BJ (cell line): ENCODE measurements at places on chromosomes 6 and 20.

GRCh38 chr20:49411221-49411925 lies 71.1 kb downstream of the KCNB1 start:
- DNase-seq = no peak

DNA sequence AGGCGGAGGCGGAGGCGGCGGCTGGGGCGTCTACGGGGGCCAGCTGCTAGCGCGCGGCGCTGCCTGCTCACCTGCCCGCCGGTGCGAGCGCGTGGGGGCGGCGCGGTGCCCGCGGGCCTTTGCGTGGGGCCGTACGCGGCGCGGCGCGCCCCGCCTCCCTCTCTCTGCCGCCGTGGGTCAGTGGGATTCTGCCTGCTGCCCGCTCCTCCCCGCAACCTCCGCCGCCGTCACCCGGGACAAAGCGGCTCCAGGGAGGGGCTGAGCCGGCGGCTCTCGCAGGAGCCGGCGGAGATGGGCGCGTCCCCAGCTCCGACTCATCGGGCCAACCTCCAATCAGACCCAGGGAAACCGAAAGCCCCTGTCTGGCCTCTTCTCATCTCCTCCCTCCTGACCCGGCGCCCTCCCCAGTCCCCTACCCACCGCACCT lies at the start of gene RCAN2:
TSS of gene RCAN2 (minus strand) at position 249 of the 427 bp plus-strand sequence.
- no peak for DNase-seq

DNA sequence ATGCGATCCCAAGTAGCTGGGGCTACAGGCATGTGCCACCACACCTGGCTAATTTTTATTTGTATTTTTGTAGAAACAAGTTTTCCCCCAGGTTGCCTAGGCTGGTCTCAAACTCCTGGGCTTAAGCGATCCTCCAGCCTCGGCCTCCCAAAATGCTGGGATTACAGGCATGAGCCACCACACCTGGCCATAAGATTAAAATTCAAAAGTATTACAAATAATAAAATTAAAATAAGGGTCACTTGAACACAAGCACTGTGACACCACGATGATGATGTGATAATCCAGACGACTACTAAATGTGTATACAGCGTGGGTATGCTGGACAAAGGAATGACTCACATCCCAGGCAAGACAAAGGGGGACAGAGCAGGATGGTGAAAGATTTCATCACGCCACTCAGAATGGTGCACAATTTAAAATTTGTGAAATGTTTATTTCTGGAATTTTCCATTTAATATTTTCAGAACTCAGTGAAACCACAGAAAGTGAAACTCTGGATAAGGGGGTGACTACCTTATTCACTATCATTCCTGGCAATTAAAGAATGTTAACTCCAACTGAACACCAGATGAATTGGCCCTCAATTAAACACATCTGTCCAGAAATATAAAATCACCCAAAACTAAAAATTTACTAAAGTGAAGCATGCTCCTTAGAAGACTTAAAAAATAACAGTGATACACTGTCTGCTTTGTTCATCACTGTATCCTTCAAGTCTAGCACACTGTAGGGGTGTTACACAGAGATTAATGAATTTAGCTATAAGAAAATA lies 13.1 kb downstream of the B4GALT5 start:
- DNase-seq = no peak

- no peak for DNase-seq
Measured at GRCh38 chr20:23305098-23305497, 45.5 kb upstream of the NXT1 start.

DNA sequence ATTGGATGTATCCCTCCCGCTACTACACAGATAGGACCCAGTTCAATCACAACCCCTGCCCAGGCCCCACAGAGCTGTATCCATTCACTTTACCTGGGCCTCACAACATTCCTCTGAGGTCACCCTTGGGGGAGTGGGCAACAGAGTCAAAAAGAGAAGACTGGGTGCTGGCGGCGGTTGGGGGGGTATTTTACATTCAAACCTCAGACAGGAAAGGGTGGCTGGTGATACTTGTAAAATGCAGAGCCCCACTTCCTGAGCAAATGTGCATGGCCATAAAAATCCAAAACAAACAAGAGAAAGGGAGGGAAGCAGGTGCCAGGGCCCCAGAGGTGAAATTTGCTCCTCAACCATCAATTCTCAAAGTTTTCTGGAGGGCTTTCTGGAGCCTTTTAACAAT lies 3.5 kb downstream of the LRFN2 start:
- DNase-seq = no peak

DNA sequence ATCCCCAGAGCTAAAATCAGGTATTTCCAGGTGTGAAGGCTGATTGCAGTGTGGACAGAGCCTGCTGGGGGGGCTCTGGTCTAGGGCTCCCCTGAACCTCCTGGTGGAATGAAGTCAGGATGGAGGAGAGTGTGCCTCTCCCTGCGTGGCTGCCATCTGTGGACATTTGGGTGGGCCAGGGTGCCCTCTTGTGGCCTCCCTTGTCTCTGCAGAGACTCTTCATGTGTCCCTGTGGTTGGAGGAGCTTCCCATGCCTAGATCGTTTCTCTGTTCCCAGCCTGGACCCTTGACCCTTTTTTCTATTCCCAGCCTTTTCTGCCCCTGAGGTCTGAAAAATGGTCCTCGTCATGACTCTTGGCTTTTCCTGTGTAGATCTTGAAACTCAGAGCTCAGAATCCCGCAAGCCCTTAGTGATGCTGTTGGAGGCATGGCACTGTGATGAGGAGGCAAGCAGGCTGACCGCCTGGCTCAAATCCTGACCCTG lies 9.9 kb upstream of the PSMF1 start:
- no peak for DNase-seq

GRCh38 chr20:58985656-58986055 lies 4.6 kb downstream of the NELFCD start:
- no peak for DNase-seq

DNA sequence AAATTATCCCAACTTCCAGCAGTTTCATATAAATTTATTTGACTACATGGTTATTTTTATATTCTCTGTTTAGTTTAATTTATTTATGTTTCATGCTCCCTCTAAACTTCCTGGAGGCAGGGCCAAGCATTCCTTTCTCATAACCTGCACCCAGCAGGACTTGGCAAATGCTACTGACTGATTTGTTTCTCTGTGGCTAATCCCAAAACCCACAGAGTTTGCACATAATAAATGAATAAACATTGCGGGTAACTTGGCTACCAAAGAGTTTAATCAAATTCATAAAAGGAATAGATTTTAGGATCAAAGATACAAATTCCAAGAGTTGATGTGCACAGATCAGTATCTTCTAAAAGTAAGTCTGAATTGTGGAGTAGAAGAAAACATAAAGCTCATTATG lies 239.5 kb downstream of the SLC35F1 start:
- no peak for DNase-seq

DNA sequence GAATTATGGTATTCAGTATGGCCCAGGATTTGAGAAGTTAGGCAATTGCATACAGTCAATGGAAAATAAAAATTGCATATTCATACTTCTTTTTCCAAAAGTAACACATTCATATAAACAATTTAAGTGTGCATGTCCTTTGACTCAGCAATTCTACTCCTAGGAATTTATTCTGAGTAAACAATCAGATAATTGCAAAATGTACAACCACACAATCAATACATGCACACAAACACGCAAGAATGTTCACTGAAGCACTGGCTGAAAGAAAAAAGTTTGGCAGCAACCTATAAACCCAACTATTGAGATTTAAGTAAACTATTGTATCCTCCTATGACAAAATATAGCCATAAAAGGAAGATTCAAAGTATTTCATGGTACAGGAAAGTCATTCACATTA lies 1.6 kb downstream of the CYP39A1 start:
- DNase-seq = no peak

DNA sequence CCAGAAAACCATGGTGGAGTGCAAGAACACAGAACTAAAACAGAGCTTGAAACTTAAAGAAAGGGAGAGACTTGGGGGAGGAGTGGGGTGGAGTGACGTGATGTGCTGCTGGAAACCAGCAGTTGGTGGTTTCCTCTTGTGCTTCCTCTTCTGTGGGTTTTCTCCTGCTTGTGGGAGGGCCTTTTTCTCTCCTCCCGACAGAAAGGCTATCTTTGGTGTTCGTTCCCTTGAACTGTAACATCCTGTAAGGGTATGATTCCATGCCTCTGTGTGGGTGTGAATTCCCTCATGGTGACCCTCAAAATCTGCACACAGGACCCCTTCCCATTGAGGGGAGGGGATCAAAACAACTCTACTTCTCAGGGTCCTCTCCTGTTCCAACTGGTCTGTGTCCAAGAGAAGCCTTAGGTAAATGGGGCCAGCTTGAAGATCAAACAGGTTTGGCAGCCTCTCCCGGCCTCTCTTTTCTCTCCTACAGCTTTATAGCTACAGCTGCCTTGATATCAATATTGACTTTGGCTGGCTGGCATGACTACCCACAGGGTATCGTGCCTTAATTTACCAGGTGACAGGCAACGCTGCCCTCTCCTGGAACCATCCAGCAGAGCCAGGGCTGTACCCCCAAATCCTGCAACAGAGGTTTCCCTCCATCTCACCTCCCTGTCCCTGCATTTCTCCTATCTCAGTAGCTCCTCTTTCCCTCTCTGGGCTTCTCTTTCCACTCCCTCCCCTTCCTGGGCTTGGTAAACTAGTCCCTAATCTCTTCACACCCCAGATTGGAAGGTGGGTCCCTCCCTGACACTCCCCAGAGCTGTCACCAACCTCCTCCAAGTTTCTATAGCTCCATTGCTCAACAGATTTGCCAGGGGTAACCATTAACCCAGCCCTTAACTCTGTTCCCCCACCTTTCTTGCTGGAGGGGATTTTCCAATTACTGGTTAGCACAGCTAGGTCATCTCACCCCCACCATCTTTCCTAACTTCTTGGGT lies 1.5 kb upstream of the MSH5 start:
- DNase-seq = no peak

- no peak for DNase-seq
Measured at GRCh38 chr20:47164140-47164539, 192.4 kb downstream of the ZMYND8 start.

DNA sequence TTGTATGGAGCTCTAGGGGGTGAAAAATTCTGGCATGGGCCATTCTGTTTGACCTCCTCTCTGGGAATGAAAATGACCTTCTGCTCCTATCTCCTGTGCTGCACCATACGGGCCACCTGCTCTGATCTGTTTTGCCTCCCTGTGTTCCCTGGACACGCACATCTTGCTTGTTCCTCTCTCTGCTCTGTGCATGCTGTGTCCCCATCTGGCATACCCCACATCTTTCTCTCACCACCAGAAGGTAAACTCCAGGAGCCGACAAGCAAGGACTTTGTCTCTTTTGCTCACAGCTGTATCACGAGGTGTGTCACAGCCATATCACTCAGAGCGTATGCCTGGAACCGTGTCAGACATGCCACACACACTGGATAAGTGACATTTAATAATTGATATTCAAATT lies 208.4 kb upstream of the DTNBP1 start:
- no peak for DNase-seq

- DNase-seq = no peak
Measured at GRCh38 chr6:169189686-169190085, 64.0 kb downstream of the THBS2 start.

DNA sequence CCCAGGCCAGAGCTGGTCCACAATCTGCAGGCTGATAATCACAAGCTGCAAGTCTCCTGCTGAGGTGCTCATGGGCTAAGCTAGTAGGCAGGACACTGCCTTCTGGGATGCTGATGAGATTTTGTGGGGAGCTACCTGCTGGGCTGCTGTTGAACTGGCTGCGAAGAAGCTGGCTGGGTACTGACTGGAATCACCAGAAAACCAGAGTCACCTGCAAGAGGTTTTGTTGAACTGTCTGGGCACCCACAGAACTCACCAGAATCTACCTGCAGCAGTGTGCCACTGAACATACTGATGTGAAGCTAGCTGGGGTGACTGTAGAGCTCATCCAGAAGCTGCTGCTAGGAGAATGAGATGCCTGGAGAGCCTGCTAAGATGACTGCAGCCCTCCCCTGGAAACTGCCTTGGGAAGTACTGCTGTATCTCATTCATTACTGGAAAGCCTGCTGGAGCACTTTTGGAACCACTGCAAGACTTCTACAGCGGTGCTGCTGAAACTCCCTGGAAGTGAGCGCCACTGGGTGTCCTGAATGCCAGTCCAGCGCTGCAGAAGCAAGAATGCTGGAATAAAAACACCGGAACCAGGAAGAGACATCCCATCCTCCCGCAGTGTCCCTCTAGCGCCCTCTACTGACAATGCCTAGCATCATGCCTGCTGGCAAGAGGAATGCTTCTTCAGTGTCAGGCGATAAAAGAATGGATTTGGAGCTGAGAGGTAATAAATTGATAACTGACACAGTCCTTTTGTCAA lies 64.9 kb upstream of the ARHGAP18 start:
- DNase-seq = no peak
